RPMI8226 (cell line): ENCODE measurements at places on chromosomes 4 and X.

GRCh38 chr4:15779306-15779705, 1.2 kb downstream of the CD38 start:
- DNase-seq, result peak; percentile 25

GRCh38 chr4:2940267-2941137, 22.7 kb downstream of the NOP14 start:
- no peak for DNase-seq

GRCh38 chrX:40415675-40416074, 165.1 kb upstream of the ATP6AP2 start:
- DNase-seq, result no peak

- peak; percentile 15 for DNase-seq
Observed at GRCh38 chrX:126770179-126770578, 49.4 kb upstream of the PRR32 start.

GRCh38 chr4:155552180-155552579, 114.5 kb upstream of the GUCY1A1 start:
- no peak for DNase-seq

DNA sequence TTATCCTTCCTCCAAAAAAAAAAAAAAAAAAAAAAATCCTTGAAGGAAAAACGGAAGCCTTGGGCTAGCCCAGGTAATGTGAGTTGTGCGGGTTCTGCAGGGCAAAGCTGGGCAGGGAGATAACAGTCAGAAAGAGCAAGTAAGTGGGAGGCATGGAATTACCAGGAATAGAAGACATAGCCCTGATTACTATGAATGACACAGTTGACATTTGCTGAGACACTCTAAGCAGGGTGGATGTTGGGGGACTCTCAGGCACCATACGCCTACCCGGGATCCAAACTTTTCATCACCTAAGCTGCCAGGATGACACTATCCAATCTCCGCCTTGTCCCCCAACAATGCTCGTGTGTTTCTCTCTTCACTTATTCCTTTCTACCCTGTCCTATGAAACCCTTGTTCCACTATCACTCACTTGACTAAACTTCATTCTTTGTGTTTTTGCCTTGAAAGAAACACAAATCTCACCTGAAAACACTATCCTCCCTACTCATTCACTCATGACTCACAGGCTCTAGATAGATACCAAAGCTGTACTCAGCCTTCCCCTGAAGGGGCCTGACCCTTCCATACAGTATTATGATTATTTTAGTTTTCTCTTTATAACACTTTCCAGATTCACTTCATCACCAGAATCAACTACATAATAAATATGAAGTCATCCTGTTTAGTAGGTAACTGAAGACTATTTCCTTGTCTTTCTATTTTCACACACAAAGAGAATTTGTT, 158.4 kb downstream of the INPP4B start:
- DNase-seq, result no peak

GRCh38 chr4:77097611-77098010, 21.8 kb upstream of the CCNI start:
- no peak for DNase-seq

- no peak for DNase-seq
Observed at GRCh38 chr4:124806403-124806802, 93.9 kb upstream of the ANKRD50 start.

GRCh38 chr4:99205153-99205979, 13.7 kb downstream of the ADH6 start:
- no peak for DNase-seq

DNA sequence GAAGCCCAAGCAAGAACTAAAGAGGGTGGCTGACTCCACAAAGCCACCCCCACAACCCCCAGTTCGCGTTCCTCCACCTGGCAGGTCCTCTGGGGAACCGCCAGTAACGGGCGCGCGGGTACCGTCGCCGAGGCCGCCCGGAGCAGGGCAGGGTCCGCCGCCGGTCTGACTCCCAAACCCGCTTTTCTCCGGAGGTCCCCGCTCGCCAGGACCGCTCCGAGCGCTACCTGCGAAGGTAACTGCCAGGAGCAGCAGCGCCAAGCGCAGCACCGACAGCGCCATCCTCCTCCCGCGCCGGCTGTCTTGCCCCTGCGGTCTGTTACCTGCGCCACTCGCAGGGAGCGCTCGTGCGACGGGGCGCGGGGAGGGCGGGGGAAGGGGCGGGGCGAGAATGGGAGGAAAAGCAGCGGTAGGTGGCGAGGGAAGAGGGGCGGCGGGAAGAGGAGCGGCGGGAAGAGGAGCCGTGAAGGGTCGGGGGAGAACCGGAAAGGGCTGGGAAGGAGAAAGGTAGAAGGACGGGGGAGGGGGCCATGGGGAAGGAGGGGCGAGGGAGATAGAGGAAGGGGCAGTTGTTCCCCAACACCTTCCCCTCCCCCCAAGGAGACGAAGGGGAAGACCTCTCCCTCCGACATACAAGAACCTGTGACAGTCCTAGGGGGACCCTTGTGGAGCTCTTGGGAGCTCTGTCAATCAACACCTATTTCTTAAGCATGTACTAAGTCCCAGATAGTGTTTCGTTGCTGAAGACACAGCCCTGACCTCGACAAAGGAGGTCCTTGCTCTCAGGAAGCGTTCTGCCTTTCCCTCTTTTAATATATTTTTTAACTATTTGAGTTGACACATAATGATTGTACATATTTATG, at the start of gene SPINK2:
Gene SPINK2, minus strand, starts transcription at position 321 of the 863 bp plus-strand sequence. Its CDS starts 39 bp downstream, at position 282.
- DNase-seq, result peak; percentile 68

GRCh38 chr4:86947501-86948120, 12.8 kb downstream of the AFF1 start:
- DNase-seq, result no peak

DNA sequence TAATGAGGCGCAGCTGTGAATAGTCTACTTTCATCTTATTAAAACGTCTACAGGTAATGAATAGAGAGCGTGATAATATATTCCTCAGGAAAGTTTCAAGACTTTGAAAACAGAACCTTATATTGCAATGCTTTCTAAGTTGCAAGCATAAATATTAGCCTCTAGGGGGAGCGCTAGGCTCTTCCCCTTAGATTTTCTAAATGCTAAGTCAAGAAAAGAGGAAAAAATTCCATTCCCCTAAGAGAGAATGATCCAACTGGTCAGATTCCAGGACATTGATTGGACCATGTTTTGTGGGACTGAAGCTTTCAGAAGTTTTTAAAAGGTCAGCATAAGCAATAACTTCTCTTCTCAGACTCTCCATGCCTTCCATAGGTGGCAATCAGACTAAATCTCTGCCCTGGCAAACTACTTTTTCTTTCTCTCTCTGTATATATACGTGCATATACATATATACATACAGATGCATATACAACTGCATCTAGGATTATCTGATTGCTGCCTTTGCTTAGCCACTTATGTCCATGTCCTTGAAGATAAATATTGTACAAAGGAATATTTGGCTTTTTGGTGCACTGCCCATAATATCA, 492.9 kb downstream of the INPP4B start:
- DNase-seq, result no peak

GRCh38 chrX:123493857-123494256, 239.0 kb downstream of the THOC2 start:
- DNase-seq, result no peak

GRCh38 chr4:122542411-122543236, 78.2 kb downstream of the IL21 start:
- DNase-seq, result peak; percentile 7

- no peak for DNase-seq
Observed at GRCh38 chrX:46670316-46670715, 88.6 kb downstream of the SLC9A7 start.

GRCh38 chrX:140317462-140317861, 187.4 kb downstream of the SOX3 start:
- no peak for DNase-seq

DNA sequence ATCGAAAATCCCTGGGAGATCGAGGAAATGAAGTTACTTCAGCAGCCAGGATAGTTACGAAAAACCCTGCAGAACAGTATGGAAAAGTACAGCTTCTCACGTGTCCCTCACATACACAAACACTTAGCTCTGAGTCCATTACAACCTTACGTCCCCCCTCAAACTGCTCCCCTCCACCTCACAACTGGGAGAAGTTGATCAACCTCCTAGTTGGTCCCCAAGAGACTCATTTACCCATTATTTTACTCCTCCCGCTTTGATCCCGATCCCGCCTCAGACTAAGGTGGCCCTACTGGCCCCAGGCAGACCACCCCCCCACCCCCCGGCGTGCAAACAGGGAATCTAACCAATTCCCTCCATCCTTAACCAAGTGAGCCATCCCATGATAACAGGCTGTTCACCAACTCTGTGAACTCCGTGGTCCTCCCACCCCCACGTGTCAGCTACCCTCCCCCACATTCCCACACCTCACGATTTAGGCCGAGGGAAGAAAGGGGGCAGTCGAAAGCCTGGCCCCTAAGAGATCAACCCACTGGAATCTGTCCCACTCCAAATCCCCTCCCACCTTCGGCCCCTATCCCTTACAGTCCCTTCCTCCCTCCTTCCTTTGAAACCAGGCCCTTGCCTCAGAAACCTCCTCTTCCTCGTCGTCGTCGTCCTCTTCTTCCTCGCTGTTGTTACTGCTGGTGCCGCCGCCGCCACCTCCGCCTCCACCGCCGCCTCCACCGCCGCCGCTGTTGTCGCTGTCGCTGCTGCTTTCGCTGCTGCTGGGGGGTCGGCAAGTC, 755 bp downstream of the ANKRD17 start:
- DNase-seq, result peak; percentile 20

DNA sequence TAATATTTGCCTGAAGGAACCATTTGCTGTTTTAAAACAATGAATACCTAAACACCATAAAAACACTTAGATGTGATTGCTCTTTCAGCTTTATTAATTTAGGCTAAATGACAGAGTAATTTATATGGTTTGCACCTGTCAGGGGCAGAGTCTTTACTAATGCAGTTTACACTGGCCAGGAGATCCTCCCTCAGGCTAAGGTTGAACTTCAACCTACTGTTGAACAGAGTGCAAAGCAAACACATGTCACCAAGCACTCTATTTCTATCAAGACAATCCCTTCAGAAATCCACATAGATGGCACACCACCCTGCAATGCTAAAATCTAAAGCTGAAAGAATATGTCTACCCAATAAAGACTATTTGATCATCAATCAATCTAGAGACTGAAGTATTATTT, 147.3 kb downstream of the KLHL13 start:
- no peak for DNase-seq

DNA sequence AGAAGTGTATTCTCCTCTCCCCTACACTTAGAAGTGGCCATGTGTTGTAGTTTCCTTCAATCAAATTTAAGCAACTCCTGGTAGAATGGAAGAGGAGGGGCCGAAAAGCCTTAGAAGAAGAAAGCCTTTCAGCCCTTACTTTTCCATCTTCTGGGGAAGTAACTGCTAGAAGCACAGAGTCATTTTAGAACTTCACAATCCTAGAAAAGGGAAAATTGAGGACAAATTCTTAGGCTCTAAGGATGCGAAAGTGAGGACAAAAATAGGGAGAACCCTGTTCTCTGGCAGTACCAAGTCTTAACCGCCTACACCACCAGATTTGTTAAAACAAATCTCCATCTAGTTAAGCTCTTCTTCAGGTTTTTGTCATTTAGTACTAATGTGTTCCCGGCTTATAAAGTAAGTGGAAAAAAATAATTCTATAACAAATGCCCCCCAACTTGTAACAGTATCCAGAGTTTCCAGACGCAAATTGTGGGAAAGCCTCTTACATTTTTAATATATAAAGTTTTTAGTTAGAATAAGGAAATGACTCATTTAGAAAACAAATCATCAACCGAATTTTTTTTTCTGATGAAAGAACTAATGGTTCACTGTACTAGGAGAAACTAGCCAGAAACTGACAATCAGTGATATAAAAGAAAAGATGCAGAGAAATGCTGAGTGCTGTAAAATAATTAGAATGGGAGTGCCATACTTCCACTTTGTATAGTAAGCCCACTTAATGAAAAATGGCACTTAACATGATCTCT, 76.0 kb downstream of the ARAP2 start:
- DNase-seq, result no peak

GRCh38 chr4:76601791-76602190, 166.8 kb downstream of the SHROOM3 start:
- DNase-seq, result no peak

GRCh38 chrX:153609917-153610835, 11.2 kb upstream of the CCNQ start:
- DNase-seq, result peak; percentile 77

DNA sequence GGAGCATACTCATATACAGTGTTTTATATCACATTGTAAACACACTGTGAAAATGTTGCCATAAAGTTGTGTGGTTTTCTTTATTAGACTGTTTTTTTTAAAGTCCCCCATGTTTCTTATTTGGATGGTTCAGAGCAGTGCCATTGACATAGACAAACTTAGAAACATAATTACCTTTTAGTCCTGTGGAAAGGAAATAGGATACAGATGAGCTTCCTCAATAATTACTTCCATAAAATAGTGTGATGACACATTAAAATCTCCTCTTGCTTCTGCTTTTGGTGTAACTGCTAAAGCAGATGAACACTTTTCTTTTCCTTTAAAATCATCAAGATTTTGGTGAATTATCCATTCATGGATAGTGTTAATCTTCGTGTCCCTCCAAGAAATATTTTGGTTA, 52.9 kb upstream of the LIMCH1 start:
- no peak for DNase-seq

DNA sequence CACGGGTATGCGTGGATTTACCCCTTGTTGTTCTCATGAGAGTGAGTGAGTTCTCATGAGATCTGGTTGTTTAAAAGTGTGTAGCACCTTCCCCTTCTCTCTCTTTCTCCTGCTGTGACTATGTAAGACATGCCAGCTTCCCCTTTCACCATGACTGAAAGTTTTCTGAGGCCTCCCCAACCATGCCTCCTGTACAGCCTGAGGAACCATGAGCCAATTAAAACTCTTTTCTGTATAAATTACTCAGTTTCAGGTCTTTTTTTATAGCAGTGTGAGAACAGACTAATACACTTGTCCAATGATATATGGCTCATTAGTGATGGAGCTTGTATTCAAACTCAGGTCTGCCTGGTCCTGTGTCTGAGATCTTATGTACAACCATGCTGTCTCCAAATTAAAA, 28.5 kb upstream of the RTL3 start:
- no peak for DNase-seq

DNA sequence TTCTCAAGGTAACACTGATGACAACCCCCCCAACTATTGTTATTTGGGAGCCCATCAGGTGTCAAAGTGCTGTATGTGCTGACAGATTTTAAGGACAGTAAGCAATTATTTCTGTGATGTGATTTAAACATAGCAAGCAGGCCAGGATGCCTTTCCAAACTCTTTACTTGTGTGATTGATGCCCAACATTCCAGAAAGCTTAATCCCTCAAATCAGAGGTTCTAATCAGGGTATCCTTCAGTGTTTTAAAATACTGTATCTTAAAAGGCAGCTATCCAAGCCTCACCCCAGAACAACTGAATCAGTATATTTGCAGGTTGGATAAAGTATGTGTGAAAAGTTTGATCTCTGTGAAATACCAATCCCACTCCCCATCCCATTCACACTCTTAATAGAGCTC, 119.7 kb downstream of the GASK1B start:
- no peak for DNase-seq

DNA sequence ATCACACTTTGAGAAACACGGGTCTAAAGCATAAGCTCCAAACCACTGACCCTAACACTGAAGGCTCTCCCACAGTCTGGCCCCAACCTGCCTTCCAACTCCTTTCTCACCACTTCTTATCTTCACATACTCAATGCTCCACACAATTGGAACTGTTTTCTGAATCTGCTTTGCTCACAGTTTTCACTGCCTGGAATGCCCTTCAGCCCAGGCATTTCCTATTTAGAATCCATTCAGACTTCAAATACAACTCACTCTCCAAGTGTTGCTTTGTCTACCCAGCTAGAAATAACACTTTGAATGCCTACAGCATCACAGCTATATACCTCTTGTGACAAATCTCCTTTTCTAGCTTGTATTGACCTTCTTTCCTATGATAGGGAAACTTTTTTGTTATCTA, 10.2 kb downstream of the OTUD4 start:
- no peak for DNase-seq

GRCh38 chrX:132833373-132833772, 125.1 kb downstream of the HS6ST2 start:
- DNase-seq, result no peak

GRCh38 chr4:18689308-18690115, 668.0 kb upstream of the LCORL start:
- DNase-seq, result peak; percentile 46
